Stimulated activated CD4-positive, alpha-beta T cell treated with anti-CD3 and anti-CD28 coated beads, Interleukin-1b, Interleukin-23, amount 100 ng/mL, for 48 hours (primary cell): ENCODE measurements at places on chromosomes 1 and 21.

GRCh38 chr21:43355266-43355924 is 71.5 kb downstream of the SIK1 start:
- DNase-seq: no peak

DNA sequence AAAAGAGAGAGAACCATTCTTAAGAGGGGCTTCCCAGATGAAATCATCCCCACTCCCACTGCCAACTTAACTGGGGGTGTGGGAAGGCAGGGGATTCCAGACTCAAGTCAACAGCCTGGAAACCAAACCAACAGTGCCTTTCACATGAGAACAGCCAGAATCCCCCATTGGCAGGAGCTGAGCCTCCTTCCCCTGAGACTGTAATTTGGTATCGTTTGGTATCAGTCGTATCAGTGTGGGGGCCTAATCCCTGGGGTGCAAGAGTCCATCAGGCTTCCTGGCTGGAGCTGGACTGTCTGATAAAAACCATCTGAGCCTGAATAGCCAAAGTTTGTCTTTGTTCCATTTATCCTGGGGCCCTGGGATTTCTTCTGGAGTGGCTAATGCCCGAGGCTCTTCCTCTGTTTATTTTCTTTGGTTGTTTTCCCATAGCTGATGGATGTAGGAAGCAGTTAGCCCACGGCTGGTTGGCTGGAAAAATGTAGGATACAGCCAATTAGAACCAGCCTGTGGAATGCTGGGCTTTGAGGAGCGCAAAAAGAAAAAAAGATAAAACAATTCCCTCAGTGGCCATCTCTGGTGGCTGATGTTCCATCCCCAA is 84.6 kb downstream of the LAMC2 start:
- DNase-seq: no peak

- DNase-seq: no peak
Measured at GRCh38 chr1:167722870-167723251, 1.1 kb downstream of the MPZL1 start.

DNA sequence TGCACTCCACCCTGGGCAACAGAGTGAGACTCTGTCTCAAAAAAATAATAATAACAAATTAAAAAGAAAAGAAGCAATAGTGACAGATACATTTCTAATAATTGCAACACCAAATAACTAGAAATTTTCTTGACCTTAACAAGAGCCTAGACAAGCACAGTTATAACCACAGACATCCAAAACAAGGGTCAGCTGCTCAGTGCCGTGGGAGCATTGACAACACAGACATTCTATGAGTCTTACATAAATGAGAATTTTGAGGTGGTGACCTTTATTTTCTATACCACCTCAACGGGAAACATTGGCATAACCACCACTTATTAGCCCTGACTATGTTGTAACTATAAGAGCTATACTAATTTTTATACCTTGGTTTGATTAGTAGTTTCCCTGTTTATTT is 156.1 kb downstream of the NR5A2 start:
- no peak for DNase-seq

DNA sequence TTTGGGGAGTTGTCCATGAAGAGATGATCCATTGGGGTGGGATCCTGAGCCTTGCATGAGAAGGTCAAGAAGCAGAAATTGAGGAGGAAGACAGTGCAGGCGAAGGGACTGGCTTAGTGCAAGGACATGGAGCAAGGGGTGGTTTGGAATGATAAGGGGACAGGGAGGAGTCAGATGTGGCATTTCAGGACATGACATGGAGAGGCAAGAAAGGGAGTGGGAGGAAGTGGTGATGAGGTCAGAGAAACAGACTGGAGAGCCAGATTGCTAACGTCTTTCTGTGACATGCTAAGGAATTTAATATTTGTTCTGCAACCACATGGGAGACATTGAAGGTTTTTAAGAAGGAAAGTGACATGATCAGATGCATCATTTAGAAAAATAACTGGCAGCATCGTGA is 346.8 kb upstream of the FMN2 start:
- DNase-seq: no peak

GRCh38 chr1:183711741-183712361 is 58.7 kb upstream of the APOBEC4 start:
- no peak for DNase-seq

DNA sequence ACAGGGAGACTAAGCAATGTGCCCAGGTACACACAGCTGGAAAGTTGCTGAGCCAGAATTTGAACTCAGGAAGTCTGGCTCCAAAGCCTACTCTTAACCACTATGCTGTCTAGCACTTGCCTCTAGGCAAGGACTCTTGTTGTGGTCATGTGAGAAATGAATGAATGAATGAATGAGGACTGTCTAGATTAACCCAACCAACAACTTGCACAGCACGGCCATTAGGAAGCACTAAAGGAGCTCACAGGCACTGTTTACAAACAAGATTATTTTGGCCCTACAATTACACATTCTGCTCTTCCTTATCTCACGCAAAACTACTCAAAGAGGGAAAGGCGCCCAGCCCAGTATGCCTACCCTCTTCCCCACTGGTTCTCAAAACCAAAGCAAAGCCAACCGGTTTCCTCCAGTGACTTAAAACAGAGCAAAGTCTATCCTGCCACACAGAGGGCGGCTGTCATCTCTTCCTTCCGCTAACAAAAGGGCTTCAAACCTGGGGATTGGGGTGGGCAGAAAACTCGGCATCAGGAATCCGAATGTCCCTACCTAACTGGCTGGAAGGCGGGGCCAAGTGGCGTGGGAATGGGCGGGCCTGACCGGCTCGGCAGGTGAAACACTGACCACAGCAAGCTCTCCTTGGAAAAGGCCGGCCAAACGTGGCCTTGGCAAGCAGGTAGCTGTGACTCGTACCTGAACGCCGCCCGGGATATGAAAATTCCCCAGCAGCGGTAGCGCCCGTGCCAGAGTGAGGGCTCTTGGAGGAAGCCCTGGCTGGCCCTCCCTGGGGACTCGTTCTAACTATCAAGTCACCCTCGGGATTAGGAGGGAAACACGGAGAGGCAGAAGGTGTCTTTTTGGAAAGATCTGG is 948 bp downstream of the STK40 start:
- no peak for DNase-seq

DNA sequence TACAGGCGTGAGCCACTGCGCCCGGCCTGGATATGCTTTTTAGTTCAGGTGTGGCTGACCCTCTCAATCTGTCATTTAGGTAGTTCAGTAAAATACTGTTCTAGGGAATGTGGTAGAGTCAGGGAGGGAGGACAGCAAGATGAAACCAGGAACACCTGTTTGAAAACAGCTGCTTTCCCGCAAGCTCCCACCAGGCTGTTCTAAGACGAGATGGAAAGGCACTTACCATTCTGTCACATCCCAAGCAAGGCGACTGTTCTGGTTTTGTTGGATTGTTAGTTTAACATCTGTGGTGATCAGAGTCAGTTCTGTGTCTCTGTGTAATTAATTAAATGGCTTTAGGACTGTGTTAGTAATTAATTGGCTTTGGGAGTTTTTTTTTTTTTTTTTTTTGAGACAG is 2.9 kb downstream of the CHAF1B start:
- no peak for DNase-seq

DNA sequence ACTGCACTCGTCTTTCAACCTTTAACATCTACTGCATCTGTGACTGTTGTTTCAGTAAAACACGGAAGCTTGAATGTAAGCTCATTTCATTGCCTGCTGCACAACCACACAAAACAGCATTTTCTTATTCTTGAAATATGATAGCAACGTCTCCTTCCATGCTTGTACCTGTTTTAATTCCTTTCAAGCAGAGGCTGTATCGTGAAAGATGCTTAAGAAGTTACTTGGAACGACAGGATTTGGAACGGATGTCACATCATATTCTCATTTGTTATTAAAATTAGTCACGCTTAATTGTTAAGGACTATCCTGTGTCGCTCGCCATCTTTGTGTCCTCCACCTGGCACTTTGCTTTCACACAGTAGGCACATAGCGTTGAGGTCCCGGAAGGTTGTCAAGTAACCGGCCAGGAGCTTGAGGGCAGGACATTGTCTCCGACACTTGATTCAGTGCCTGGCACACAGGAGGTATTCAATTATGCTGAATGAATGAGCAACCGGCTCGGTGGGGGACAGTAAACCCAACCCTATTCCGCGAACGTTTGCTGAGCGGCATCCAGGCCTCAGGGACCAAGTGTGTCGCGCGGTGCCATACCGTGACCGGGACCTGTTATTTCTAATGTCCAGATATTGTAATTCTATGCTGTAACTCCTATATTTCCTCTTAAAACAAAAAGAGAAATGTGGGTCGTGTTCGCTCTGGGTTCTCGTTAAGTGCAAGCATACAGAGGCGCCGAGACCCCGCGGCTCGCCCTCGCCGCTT is 499 bp upstream of the SH3GLB1 start:
- no peak for DNase-seq
